ENCODE measurements at places on chromosomes 1 and 21.

GRCh38 chr1:230285351-230285750 is 140.8 kb downstream of the PGBD5 start:
- DNase-seq = no peak

- DNase-seq = no peak
Measured at GRCh38 chr1:18241891-18242290, 134.3 kb downstream of the IGSF21 start.

GRCh38 chr1:155932487-155932886 is 1.7 kb downstream of the KHDC4 start:
- no peak for DNase-seq

DNA sequence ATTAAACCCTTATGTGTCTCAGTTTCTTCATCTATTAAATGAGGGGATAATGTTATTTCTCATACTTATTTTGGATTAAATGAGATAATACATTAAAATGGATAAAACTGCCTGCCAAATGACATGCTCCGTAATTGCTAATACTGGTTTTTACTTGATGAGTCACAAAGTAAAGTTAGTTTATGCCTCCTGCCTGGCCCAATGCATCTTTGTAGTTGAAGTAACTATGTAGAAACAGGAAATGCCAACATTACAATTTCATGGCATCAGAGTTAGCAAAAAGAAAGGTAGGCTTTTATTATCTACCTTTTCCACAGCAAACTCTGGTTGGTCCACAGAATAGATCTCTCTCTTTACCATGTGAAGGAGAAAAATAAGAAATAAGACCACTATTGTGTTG is 214.5 kb downstream of the TBX15 start:
- DNase-seq = no peak

- DNase-seq = peak; percentile 12
Measured at GRCh38 chr1:202806845-202807450, 1.3 kb downstream of the KDM5B start.

- DNase-seq = peak; percentile 15
Measured at GRCh38 chr1:64470665-64471217, 812 bp downstream of the CACHD1 start.

- no peak for DNase-seq
Measured at GRCh38 chr1:83098131-83098530, 900.8 kb downstream of the TTLL7 start.

GRCh38 chr1:89260042-89260441 is 12.6 kb downstream of the GBP5 start:
- DNase-seq = no peak

DNA sequence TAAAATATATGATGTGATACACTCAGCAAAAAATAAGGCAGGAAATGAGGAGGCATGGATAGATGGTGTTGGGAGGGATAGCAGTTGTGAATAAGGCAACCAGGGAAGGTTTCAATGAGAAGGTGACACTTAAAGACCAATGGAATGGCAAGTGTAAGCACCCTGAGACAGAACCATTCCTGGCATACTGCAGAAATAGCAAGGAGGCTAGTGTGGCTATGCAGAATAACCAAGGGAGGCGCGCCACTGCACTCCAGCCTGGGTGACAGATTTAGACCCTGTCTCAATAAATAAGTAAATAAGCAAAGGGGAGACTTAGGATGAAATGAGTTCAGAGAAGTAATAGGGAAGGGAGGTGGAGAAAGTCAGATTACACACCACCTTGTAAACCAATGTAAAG is 113.9 kb downstream of the TOMM20 start:
- no peak for DNase-seq

DNA sequence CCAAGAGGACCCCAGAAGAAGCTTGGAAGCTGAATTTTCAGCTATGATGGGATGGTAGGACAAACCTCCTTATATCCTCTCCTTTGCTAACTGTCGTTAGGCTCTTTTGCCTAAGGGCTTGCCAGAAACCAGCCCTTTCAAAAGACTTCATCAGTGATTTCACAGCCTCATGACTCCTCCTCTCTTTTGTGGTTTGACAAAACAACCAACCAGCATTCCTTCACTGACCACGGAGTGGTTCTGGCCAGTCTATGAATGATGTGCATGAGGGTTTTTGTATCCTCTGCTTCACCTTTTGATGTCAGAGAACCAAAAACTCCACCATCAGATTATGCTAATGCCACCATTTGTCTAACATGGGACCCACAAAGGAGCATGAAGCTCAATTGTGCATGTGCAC is 116.9 kb upstream of the COA6 start:
- no peak for DNase-seq

- DNase-seq = no peak
Measured at GRCh38 chr1:118210723-118211110, 25.7 kb upstream of the SPAG17 start.

GRCh38 chr1:182299728-182300616 is 91.6 kb downstream of the GLUL start:
- DNase-seq = peak; percentile 76

DNA sequence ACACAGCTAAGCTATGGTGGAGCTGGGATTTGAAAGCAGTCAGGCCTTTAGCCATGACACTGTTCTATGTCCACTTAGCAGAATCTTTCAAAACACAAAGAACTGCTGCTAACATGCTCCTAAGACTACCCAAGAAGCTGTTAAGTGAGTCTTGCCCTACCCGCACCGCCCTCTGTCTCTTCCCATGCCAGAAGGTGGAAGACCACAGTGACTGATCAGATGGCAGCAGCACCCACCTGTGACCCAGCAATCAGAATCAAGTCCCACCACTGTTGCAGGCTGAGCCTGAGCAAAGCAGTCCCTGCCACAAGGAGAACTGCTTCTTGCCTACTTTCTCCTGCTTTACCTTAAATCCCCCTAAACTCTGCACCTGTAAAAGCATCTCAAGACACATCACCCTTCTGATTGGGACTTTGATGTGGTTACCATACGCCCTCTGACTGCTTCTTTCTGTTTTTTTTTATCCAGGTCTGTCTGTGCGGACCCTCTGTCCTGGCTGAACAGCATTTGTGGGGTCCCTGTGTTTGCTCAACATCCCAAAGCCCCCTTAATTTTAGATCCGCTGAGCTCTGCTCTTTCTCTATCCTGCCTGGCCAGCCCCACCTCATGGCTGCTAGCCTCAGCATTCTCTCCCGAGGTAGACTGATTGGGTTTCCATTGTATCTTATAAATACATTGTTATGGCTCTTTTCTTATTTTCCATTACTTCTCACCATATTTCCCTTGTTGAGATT is 16.0 kb downstream of the IRF2BP2 start:
- DNase-seq = no peak

DNA sequence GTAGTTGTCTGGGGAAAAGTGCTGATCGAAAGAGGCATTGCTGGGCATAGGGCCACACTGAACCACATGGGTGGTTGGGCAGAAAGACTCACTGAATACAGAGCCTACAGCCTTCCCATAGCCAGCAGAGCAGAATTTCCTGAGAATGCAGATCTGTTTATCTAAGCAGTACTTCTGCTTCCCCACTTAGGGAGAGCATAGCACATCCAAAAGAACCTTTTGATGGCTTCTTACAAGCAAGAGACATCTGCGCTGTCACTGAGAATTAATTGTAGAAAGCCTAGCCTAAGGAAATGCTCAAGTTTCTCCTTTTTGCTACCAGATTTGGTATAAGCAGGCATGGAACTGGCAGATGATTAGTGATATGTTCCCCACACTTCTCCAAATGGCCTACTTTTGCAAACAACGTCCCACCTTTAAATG is 13.0 kb upstream of the KLHDC8A start:
- no peak for DNase-seq

GRCh38 chr1:55368698-55369097 is 153.5 kb upstream of the USP24 start:
- no peak for DNase-seq

DNA sequence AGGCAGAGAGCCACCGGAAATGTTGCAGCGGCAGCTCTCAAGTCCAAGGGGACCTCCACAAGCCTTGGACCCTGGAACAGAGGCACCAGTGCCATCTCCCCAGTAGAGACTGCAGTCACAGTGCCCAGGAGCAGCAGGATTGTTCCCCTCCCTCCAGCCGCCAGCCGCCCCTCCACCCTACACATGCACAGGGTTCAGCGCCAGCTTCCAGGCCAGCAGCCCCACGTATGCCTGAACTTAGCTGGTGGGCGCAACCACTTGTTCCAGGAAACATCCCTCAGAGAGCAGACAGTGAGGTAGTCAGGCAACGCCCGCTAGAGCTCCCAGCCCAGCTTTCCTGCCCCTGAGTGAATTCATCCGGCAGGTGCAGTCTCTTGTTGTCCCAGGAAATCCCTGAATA is 1098.1 kb upstream of the NCAM2 start:
- DNase-seq = no peak

GRCh38 chr1:224333309-224333926 is 3.4 kb upstream of the NVL start:
- DNase-seq = no peak

DNA sequence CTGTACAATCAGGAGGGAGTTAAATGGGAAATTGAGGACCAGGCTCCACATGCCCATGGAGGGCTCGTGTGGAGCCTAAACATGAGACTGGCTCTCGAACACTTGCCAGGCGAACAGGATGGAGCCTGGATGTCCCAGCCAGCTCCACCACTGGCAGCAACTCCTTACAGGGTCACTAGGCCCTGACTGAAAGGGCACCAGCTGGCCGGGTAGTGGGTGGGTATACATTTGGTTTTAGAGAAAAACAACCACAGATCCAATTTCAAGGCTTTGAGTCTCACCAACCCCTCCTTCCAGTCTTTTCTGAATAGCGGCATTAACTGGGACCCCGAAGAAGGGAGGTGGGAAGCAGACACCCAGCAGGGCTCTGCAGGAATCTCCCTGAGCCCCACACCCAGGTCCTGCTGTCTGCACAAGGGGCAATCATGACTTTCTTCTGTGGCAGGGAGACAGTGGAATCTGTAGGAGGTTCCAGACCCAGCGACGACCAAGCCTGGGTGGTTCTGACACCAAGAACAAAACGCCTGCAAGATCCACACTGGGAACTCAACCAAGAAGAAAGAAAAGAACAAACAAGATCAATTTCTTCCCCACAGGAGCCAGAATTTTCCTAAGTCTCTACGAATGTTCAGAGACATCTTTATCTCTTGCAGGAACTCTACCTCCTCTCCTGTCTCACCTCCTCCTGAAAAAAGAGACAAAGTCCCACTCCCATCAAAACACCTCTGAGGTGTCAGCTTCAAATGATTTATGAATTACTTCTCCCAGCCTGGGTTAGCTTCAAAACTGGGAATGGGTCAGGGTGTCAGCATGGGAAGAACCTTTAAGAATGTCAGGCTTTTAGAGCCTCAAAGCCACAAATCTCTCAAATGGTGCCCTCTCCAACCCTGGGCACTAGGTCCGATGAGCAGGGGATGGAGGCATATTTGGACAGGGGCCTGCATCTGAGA is 26.5 kb upstream of the SRP9 start:
- DNase-seq = no peak

GRCh38 chr1:213397638-213398037 is 346.6 kb downstream of the RPS6KC1 start:
- no peak for DNase-seq

DNA sequence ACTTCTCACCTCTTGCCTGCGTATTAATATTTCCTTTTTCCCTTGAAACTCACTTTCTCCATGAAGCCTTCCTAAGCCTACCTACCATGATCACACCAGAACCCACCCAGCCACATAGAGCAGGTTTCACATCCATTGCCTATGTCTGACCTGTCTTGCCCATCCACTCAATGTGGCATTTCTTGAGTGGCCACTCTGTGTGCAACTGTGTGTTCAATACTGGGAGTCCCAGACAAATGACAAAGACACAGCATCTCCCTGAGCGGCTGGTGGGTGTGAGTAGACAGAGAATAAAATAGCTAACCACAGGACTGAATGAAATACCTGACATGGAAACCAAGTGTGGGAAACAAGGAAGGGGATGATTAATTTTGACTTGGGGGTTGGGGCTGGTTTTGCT is 3.1 kb downstream of the PTGFRN start:
- DNase-seq = no peak

- DNase-seq = no peak
Measured at GRCh38 chr1:18811733-18812452, 47.6 kb downstream of the TAS1R2 start.

- no peak for DNase-seq
Measured at GRCh38 chr1:14672005-14672404, 73.5 kb downstream of the KAZN start.

GRCh38 chr21:39670701-39671100 is 58.0 kb downstream of the B3GALT5 start:
- no peak for DNase-seq

DNA sequence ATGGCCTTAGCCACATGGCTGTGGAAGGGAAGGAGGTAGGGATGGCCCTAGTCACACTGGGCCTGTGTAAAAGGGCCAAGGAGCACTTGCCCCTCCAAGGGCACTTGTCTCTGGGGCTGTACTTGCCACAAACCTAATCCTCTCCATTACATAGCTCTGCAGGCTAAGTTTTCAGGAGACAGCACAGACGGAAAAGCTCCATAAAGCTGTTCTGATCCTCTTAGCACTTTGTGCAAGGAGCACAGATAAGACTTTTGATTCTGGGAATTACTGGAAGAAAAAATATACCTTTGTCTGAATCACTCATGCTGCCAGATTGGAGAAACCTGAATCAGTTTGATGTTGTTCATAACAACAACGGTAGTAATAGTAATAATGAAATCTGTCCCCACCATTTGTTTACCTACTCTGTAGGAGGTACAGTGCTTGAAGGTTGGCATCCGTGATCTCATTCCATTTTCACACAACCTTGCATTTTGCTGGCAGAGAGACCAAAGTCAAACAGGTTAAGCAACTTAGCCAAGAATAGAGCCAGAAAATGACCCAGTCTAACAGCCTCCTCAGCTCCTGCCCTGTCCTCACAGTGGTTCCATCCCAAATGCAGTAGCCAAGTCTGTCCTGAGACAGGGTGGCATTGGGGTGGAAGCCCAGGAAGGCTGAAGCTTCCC is 207.1 kb downstream of the ROR1 start:
- DNase-seq = no peak

DNA sequence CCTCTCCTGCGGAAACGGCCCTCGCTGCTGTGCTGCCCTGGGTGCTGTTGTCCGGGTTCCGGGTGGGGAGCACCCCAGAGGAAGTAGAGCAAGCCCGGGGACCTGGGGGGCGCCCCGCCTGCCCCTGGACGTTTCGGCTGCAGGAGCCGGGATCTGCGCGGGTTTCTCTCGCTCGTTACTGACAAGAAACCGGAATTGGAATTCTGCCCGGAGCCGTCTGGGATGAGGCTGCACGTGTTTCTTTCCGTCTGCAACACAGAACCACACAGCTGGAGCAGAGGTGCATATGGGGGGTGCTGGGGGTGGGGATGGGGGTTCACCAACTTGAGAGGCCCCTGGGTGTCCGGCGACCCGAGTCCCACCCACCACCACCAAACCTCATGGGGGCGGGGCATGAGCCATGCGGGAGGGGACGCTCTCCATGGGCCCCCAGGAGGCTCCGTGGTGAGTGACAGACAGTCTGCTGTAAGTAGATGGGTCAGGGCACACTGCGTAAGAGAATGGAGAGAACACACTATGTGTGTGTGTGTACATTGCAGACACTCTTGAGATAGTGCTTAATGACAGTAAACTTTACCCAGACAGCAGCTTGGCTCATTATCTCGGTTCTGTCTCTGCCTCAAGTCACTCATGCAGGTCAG is 261.4 kb upstream of the C1orf174 start:
- DNase-seq = no peak

Measured in caudate nucleus (tissue), 63 donors.